Suppressor macrophage treated with lipopolysaccharide for 1 hour (primary cell): ENCODE measurements at places on chromosomes 5 and 9.

GRCh38 chr5:67095346-67096171 lies 101.0 kb downstream of the CD180 start:
- DNase-seq, result peak; percentile 2

DNA sequence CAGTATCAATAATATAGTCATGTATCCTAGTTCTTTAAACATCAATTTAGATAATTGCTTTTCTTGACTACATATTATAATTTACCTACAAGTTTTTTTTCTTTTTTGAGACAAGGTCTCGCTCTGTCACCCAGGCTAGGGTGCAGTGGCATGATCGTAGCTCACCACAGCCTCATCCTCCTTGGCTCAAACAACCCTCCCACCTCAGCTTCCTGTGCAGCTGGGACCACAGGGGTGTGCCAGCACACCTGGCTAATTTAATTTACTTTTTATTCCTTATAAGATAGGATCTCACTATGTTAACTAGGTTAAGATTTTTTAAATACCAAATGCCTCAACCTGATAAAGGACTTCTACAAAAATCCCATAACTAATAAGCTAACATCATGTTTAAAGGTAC lies 21.1 kb downstream of the UIMC1 start:
- DNase-seq, result no peak

- DNase-seq, result no peak
Observed at GRCh38 chr5:88659529-88660263, 223.3 kb downstream of the MEF2C start.

GRCh38 chr9:124886461-124886860 lies 24.5 kb downstream of the ARPC5L start:
- no peak for DNase-seq

- no peak for DNase-seq
Observed at GRCh38 chr9:126131066-126132010, 195.3 kb upstream of the MVB12B start.

GRCh38 chr5:28737682-28738081 lies 1699.3 kb upstream of the CDH9 start:
- DNase-seq, result no peak

GRCh38 chr9:96164268-96164683 lies 137.7 kb downstream of the HSD17B3 start:
- DNase-seq, result no peak
